Ascending aorta (tissue), 2 donors: ENCODE measurements at places on chromosomes 16 and 17.

GRCh38 chr17:48262982-48263730 lies 155.6 kb downstream of the SNX11 start:
- DNase-seq: no peak

GRCh38 chr17:10336393-10336792 lies 36.4 kb downstream of the MYH13 start:
- no peak for DNase-seq

DNA sequence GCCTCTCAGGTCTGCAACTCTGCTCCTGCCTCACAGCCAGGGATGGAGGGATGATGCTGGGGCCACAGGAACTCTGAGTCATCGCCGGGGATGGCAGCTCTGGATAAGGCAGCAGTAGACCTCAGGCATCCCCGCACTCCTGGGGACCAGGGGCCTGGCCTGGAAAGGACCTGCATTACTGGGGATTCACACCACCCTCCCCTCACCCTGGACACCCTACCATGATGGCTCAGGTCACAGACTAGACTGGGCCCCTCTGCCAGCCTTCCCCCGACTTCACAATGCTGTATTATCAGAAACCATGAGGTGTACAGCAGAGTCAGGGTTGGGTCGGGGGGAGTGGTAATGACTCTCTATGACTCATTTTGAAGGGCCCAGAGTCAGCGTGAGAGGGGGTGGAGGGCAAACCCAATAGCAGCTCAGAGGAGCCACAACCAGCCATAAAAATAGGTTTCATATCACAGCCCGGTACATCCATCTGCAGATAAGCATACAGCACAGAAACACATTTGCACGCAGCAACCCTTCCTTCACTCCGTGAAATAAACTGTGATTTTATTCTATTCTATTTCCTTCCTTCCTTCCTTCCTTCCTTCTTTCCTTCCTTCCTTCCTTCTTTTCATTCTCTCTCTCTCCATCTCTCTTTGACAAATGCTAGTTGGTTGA lies 28.8 kb downstream of the DYNLRB2 start:
- no peak for DNase-seq

DNA sequence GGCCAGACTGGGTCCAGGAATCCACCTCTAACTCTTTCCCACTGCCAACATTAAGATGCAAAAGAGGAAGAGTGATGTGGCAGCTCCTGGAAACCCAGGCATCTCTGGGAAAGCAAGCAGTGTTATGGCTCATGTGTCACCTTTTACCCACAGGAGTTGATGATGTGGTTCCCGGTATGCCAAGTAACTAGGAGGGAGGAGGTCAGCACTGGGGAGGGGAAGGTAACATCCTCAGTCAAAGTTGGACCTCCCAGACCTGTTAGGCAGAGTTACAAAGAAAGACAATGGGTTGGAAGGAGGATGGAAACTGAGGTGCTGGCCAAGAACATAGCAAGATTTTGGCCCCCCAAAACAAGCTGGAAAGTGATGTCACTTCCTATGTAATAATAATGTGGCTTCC lies 11.4 kb downstream of the KRABD2 start:
- DNase-seq: no peak

- no peak for DNase-seq
These were observed 24.4 kb upstream of the VAT1L start for GRCh38 chr16:77763994-77764393.

DNA sequence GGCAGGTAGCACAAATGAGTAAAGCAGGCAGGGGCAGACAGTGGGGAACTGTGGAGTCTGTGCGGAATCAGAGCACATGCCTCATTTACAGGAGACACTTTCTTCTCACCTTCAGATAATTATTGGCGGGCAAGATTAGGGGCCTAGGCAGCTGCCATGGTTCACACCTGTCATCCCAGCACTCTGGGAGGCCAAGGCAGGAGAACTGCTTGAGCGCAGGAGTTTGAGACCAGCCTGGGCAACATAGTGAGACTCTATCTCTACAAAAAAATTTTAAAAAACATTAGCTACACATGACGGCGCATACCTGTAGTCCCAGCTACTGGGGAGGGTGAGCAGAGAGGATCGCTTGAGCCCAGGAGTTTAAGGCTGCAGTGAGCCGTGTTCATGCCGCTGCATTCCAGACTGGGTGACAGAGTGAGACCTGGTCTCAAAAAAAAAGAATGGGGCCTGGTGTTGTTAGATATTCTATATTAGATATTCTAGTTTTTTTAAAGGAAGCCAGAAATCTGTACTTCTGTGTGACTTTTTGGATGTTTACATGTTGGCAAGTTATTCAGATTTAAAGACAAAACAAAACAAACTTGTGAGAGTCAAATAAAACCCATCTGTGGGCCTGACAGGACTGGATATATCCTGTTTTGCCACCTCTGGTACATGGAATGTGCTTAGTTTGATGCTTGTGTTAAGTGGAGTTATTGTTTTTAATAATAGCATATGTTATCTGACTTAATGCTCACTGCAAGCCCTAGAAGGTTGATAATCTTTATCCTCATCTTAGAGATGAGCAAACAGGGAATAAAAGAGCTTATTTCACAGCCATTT lies 4.9 kb upstream of the LPCAT2 start:
- no peak for DNase-seq

- DNase-seq: no peak
These were observed 406.8 kb downstream of the UTP18 start for GRCh38 chr17:51666971-51667705.

GRCh38 chr17:876272-876671 lies 94.1 kb downstream of the MRM3 start:
- DNase-seq: no peak

- no peak for DNase-seq
These were observed 325.6 kb downstream of the SLC39A11 start for GRCh38 chr17:72766761-72767356.

DNA sequence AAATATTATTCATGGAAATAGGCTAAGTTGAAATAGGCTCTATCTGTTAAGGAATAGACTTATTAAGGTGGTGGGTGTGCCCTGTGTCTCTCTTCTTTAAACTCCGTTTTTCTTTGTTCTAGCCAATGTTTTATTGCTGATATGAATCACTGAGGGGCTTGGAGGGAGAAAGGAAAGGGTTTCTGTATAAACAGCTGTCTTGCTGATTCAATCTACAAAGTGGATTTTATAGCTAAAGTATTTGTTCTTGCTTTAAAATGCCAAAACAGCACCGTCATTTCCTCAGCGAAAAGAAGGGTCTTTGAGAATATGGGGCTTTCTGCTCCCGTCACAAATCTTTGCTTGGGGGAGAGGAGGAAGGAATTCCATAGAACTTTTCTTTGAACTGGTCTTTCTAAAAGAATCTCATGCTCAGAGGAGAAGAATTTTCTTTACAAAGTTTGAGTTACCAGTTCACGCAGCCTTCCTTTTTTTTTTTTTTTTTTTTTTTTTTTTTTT lies 39.3 kb downstream of the MSI2 start:
- no peak for DNase-seq

DNA sequence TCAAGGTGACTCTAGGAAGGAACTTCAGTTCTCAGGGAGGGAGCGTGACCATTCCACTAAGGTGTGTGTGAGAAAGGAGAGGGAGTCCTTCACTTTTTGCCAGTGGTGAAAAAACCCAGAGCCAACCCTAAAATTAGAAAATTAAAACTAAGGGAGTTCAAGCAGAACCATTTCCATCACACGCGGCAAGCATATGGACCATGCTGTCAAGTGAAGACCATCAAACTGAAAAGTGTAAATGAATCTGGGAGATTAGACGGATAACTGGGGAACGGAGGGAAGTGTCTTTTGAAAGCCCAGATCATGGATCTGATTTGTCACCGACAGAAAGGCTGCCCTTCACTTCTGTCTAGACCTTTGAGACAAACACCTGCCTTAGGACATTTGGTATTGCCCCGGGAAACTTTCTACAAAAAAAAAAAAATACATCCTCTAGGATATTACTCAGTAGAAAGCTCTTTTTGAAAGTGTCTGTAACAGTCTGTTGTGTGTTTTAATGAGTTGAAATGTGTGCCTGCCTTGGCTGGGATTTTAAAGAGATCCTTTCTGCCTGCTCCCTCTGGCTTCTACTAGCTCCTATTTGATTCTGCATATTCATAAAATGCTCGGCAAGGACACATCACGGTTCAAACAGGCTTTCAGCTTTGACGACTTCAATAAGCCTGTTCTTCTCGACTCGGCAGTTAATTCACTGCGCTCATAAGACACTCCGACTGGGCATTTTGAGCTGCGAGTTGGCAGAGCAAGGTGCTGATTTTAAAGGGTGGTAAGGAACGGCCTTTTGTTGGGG lies 81.4 kb upstream of the ERCC4 start:
- DNase-seq: no peak

DNA sequence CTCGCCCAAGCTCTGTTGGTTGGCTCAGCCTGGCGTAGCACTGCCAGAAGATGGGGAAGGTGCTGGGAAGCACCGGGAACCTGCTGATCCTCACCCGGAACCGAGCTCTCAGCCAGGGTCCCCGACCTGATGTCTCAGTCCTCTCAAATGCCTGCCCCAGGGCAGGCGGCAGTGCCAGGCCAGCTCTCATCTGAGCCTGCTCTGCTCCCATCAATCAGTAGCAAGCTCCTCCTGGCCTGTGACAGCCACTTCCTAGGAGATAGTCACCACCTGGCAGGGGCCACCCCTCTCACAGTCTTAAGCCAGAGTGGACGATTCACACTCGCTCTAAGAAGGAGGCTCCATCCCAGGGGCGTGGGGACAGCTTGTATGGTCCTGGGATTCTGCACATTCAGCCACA lies 62.0 kb downstream of the ENGASE start:
- DNase-seq: no peak

- no peak for DNase-seq
These were observed 23.5 kb downstream of the TMC6 start for GRCh38 chr17:78105101-78105500.

DNA sequence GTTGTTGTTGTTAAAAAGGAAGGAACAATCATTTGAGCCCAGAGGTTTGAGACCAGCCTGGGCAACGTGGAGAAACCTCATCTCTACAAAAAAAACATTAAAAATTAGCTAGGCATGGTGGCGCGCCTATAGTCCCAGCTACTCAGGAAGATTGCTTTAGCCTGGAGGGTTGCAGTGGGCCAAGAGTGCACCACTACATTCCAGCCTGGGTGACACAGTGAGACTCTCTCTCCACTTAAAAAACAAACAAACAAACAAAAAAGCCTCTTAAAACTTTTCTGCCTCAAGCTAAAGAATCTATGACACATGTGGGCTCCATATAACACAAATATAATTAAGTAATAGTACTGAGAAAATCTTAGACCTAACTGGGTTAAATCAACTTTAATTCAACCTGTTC lies 12.5 kb downstream of the MBTPS1 start:
- no peak for DNase-seq

DNA sequence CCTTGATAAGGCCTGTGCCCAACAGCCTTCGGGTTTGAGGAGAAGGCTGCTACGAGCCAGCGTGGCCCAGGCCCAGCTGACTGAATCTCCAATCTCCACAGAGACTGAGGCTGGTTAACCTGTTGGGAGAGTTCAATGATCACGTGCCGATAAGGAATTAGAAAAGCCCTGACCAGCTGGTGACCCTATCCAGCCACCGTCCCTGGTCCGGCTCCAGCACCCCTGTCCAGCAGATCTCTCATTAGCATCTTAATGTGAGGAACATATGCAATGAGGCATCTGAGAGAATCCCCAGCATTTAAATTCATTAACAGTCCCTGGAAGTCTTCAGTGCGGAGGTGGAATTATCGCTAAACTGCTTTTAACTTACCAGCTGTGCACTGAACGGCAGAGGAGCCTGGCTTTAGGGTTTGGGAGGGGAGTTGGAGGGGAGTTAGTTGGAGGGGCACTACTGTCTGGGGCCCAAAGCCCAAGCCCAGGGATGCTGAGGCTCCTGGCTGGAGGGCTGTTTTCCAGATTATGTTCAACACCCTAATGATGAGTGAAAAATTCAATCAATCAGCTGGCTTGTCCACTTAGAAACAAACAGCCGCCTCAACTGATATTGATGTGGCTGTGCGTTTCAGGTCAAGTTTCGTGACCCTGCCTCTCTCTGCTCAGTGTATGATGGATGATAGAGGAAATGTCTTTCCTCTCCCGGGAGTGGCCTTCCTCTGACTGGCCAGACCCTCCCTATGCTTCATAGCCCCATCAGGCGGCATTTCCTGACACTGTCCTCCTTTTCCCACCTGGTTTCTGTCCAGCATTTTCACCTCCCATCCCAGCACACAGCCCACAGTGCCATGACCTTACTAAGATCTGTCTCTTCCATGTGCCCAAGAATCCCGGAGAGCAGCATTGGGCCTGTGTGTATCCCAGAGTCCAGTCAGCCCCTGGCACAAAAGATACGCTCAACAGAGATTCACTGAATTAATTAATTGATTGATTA lies 184.5 kb downstream of the CCT6B start:
- DNase-seq: no peak

GRCh38 chr16:84062734-84063640 lies 20.4 kb upstream of the SLC38A8 start:
- peak; percentile 26 for DNase-seq

DNA sequence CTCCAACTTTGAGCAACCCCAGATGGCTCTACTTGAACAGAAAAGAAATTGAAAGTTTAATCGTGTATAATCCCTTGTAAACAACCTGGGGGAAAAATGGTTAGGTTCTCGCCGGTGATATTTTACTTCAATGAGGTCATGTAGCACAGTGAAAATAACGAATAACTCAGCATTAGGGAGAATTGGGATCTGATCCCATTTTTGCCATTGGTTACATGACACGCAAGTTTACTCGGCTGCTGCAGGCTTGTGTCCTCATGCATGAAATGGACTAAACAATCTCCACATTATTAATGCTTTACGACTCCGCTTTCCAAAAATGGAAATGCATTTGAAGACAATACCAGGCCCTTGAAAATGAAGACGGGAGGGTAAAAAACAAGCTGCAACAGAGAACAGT lies 45.5 kb upstream of the LRRC37A3 start:
- DNase-seq: no peak

- no peak for DNase-seq
These were observed 21.9 kb downstream of the ST3GAL2 start for GRCh38 chr16:70416748-70417616.

GRCh38 chr16:80602894-80603293 lies 62.1 kb downstream of the DYNLRB2 start:
- no peak for DNase-seq

- no peak for DNase-seq
These were observed 121.5 kb downstream of the STXBP4 start for GRCh38 chr17:55090079-55090492.

DNA sequence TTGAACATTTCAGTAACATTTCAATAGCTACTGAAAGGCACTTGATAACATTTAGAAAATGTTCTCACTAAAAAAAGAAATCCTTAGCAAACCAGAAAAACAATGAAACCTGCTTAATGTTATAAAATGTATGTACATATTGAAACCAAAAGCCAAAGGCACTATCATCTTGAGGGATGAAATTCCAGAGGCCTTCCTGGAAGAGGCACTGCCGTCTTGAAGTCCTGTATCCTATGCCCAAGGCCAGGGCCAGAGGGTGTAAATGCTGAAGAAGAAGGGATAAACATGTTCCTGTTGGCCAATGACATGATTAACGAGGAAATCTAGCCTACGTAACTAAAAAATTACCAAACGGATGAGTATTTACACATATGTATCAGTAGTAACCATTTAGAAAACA lies 57.0 kb upstream of the DNAH17 start:
- no peak for DNase-seq

- DNase-seq: no peak
These were observed 1.9 kb upstream of the CBLN1 start for GRCh38 chr16:49283376-49284049.
